ENCODE measurements at places on chromosomes 12 and 14.

DNA sequence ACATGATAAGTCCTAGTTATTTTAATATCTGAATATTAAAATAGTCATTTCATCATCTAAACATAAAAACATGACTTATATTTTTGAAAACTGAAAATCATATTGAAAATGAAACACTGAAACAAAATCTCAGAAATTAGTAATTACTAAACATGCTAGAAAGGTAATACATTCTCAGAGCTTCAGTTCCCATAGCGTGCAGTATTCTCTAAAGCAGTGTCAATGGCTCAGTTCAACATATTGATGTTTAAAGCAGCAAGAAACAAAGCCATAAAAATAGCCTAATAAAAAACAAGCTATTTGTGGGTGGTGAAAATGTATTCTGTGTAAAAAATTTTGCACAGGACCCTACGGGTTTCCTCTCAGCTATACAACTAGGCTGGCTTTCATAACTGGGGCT, 1337.4 kb downstream of the FSCB start:
- DNase-seq: no peak

DNA sequence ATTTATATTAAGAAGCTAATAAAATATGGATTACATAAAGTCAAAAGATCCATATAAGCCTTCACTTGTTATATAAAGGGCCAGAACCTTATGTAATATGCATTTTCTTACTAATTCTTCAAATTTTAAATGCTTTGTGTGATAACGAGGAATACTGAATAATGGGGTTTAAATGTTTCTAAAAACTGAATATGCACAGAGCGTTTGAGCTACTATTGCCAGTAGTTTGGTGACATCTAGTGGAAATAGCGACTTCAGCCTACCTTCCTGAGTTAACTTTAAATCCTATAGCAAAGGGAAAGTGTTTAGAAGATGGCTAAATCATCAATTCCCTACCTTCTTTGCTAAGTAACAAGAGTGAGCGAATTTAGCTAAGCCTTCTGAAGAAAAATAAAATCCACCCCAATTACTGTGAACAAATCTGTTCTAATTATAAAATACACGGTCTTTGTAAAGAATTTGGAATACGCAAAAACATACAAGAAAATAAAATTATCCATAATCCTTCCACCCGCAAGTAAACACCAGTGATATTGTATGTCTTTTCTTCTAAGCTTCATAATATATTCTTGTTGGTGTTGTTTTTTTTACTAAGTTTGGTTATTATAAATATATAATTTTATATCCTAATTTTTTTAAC, 115.5 kb upstream of the G2E3 start:
- DNase-seq: peak; percentile 15

DNA sequence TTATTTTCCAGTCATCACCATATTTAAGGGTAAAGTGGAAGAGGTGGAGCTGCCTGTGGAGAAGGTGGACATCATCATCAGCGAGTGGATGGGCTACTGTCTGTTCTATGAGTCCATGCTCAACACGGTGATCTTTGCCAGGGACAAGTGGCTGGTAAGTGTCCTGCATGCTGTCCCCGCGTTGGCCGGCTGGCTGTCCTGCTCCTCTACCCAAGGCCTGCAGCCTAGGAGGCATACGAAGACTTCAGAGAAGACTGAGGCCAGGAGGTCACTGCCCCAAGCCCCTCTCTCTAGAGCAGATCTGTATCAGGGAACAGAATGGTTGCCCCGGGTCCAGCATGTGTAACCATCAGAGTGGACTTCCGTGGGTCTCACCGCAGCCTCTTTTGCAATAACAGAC, 77.7 kb downstream of the PRMT8 start:
- DNase-seq: no peak

- no peak for DNase-seq
Observed at GRCh38 chr12:3980504-3981272, 107.5 kb upstream of the PARP11 start.

GRCh38 chr12:48758186-48758585, 30.7 kb downstream of the ADCY6 start:
- no peak for DNase-seq

DNA sequence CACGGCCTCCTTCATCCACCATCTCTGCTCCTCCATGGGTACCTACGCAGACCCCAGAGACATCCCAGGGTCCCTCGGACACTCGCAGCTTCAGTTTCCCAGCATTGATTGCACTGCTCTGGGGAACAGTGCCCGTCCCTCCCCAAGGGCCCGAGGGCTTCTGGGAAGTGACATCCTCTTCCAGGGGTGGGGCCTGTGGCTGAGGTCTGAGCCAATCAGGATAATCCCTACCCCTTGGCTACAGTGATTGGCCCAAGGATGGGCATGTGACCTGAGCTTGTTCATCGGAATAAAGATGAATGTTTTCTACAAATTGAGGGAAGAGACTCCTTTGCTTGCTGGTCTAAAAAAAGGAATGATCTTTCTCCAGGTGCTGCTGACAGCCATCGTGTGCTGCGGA, 37.3 kb upstream of the MYL2 start:
- DNase-seq: no peak

DNA sequence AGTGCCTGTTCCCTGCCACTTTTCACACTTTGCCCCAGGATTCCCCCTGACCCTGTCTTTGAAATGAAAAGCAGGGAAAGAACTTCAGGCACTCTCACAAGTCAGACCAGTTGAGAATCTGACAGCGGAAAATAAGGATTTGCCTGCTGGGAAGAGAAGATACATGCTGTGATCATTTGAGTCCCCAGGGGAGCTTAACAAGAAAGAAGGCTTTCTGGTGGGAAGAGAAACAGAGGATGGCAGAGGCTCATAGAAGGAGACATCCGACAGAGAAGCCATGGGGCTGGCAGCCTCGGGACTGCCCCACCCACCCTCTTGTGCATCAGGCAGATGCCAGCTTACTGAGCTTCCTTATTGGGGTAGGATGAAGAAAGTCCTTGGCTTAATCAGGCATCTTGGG, 11.9 kb downstream of the TTC9 start:
- no peak for DNase-seq

GRCh38 chr12:19003987-19004619, 125.4 kb upstream of the PLEKHA5 start:
- no peak for DNase-seq

GRCh38 chr14:63701606-63702299, 26.1 kb downstream of the SGPP1 start:
- DNase-seq: no peak
